ENCODE measurements at places on chromosomes 16 and 17.

GRCh38 chr16:28106467-28107215 lies 43.1 kb upstream of the GSG1L start:
- no peak for DNase-seq

DNA sequence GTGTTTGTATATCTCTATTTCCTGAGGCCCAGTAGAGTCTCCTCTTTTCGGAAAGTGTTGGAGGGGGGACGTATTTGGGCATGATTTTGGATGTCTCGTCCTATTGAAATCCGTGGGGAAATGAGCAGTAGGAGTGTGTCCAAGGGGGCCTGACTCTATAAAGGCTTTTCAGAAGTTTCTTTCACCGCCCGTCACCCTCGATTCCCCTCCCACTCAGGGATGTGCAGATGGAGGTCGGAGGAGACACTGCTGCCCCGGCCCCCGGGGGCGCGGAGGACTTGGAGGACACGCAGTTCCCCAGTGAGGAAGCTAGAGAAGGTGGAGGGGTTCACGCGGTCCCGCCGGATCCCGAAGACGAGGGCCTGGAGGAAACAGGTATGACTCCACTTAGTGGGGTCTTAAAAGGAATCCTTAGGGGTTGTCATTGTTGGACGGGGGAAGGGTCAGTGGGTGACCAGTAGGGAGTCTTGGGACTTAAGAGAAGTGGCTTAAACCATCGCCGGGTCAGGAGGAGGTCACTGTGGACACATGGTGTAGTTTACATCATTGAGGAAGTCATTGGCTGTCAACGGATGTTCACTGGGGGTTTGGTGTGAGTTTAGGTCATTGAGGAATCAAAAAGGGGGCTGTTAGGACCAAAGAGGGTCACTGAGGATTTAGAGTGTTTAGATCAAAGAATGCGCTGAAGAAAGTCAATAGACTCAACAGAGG lies 424 bp downstream of the MON1B start:
- DNase-seq, result peak; percentile 31

DNA sequence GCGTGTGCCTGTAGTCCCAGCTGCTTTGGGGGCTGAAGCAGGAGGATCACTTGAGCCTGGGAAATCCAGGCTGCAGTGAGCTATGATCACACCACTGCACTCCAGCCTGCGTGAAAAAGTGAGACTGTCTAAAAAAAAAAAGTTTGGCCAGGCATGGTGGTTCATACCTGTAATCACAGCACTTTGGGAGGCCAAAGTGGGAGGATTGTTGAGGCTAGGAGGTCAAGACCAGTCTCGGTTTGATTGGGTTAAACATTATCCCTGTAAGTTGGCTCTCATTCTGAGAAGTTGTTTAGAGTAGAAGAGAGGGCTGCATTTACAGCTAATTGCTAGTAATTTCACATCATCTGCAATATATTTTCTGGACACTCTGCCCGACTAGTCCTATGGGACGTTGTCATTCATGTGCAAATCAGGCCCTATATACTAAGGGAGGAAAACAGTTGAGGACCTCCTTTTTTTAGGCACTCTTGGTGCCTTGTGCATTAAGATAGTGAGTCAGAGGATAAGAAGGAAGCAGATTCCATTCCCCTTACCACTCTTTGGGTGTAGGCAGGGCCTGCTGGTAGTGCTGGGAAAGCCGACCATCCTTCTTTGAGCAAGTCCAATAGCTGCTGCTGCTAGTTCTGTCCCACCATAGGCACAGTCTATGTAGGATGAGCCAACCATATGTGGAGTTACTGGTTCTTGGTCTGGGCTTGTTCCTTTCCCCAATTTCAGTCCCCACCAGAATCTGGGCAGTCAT lies 18.7 kb downstream of the HMOX2 start:
- no peak for DNase-seq

DNA sequence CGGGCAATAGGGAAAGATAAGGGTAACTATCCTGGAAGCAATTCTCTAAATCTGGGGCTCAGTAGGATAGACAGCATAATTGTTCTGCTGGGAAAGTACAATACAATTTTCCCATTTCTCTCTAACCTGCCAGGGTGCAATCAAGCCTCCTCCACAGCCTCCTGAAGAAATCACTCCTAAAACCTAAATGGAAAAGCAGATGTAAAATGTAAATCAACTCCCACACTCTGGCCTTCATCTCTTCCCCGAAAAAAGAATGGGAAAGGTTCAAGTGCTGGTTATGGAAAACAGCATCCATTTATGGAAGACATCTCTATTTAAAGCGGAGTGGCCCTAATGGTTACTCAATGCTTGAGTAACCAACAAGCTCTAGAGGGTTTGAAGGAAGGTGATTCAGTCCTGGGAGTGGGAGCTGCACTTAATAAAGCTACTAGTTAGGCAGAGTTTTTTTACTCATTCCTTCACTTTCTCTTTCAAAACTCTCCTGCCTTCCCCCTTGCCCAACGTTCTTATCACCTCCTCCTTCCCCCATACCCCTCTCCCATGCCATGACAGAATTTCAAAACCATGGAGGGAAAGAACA lies 5.1 kb downstream of the MMD start:
- no peak for DNase-seq

GRCh38 chr16:10552998-10553491 lies 27.4 kb downstream of the EMP2 start:
- peak; percentile 53 for DNase-seq

DNA sequence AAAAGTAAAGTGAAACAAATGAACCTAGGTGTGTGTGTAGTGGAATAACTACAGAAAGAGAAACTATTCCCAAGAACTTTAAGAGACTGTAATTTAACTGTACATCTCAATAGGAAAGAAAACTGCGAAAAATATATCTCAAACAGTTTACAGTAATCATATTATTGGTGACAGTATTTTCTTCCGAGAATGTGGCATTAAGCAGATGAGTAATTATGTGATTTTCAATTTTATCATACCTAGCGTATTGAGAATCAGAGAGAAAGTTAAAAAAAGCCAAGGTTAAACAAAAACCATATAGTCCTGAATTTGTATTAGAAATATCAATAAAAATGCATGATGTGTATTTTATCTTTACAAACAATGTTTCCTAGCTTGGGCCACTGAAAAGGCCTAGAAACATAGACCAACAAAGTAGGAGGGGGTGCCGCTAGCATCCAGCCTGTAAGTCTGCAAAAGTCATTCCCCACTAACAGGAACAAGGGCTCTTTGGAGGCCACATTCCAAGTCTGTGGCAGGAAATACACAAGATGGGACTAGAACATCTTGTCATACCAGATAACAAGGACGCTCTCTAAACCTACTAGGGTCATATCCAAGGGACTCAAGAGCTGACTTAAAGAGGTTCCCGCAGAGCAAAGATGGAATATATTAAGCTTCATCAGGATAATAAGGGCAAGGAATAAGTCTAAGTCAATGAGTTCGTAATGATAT lies 20.5 kb downstream of the RNF157 start:
- no peak for DNase-seq

- no peak for DNase-seq
Measured at GRCh38 chr17:53719229-53719628, 103.5 kb upstream of the KIF2B start.

- DNase-seq, result no peak
Measured at GRCh38 chr16:31351246-31351941, 3.6 kb upstream of the ITGAX start.

DNA sequence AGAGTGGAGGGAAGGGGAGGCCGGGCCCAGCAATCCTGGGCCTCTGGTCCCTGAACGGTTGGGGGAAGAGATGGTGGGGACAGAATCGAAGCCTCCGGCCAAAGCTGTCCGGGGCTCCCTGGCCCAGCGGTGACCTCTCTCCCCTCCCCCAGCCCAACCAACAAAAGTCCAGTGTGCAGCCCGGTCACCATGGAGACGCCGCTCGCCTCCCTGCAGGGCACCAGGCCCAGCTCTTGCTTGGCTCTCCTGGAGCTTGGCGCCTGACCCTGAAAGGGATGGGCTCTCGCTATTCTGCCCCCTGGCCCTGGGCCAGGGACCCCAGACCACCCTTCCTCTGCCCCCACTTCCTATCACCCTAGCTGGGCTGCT lies 1.3 kb downstream of the METRN start:
- no peak for DNase-seq

Measured in activated gamma-delta T cell treated with Interleukin-2 at 50 U/mL for 16 hours (primary cell).